ENCODE measurements at places on chromosomes 12 and 14.

DNA sequence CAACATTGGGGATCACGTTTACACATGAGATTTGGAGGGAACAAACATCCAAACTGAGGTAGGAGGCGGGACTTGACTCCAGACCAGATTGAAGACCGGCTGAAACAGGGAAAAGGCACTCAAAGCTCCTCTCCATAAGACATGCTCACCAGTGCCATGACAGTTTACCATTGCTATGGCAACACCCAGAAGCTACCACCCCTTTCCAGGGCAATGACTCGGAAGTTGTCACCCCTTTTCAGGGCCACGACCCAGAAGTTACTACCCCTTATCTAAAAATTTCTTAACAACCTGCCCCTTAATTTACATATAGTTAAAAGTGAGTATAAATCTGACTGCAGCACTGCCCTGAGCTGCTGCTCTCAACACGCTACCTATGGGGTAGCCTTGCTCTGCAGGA, 34.1 kb downstream of the TMEM233 start:
- H3K4me3 ChIP-seq = no peak overlapping the region
- peaks cover 4% of the 10 kb centered on the region for H3K27me3 ChIP-seq
- no peaks in the 10 kb centered on the region for H3K4me1 ChIP-seq
- no peak for DNase-seq
- no peak overlapping the region for H3K27ac ChIP-seq

GRCh38 chr14:105090493-105091053, 25.3 kb upstream of the GPR132 start:
- H3K27me3 ChIP-seq = peaks cover 5% of the 10 kb centered on the region
- no peak overlapping the region for H3K27ac ChIP-seq
- H3K4me1 ChIP-seq = peaks cover 58% of the 10 kb centered on the region
- peak; percentile 84 for DNase-seq
- no peaks in the 10 kb centered on the region for H3K36me3 ChIP-seq

DNA sequence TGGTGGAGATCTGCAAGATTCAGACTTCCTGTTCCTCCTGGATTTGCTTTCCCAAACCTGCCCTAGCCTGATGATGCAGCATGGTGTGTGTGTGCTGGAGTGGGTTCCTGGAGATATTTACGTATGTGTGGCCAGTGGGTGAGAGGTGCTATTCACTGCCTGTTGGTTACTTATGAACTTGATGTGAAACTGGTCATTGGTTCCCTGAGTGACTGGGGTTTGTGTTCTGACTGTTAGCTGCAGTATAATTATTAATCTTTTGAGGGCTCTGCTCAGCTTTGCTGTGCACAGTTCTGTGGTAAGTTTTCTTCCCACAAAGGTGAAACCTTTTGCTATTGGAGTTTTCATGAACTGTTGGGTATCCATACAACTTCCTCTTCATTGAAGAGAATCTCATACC, 541.8 kb upstream of the FBXO33 start:
- no peaks in the 10 kb centered on the region for H3K36me3 ChIP-seq
- H3K4me1 ChIP-seq = no peaks in the 10 kb centered on the region
- no peak overlapping the region for H3K4me3 ChIP-seq
- no peak overlapping the region for H3K27ac ChIP-seq
- no peaks in the 10 kb centered on the region for H3K27me3 ChIP-seq

DNA sequence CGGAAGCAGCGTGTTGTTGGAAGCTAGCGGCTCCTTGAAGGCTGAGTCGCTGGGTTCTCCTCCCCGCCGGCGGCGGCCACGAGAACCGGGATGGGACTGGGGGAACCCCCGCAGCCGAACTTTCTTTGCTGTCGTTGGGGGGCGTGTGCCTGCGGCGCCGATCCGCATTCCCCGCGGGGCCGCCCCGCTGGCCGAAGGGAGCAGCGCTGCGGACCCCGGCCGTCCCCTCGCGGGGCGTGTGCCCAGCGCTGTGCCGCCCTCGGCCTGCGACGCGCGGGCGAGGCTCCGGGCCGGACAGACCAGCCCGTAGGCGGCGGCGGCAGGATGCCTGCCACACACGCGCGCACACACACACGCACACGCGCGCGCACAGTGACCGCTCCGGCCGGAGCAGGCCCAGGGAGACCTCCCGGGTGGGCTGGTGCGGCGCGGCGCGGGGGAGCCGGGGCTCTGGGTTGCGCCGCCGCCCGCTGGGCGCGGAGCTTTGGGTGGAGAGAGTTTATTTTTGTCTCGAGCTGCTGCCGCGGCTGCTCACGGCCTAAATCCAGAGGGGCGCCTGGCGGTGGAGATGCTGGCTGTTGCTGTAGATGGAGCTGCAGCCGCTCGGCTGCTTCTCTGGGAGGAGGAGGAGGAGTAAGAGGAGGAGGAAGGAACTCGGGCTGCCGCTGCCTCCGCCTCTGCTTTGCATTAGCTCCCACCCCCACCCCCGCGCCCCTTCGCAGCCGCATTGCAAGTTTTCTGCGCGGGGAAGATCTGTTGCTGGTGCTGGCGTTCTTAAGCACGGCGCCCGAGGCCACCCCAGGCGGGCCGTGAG, at the start of gene SAMD4A:
Gene SAMD4A (plus strand): TSS at position 719 of the 814 bp plus-strand sequence. CDS start 789 bp downstream, outside the sequence.
- peaks cover 29% of the 10 kb centered on the region for H3K4me1 ChIP-seq
- H3K36me3 ChIP-seq = no peaks in the 10 kb centered on the region
- DNase-seq = peak; percentile 32
- H3K27me3 ChIP-seq = peaks cover 12% of the 10 kb centered on the region
- no peak within 1 kb of the TSS for H3K27ac ChIP-seq

- peak overlapping the region; percentile 53 for H3K4me3 ChIP-seq
- H3K27me3 ChIP-seq = no peaks in the 10 kb centered on the region
- peaks cover 14% of the 10 kb centered on the region for H3K36me3 ChIP-seq
- no peak for DNase-seq
- H3K27ac ChIP-seq = no peak overlapping the region
- H3K4me1 ChIP-seq = peaks cover 51% of the 10 kb centered on the region
These were observed 93.3 kb downstream of the RFLNA start for GRCh38 chr12:124388038-124388671.

GRCh38 chr12:75097003-75097402, 112.6 kb downstream of the KCNC2 start:
- no peaks in the 10 kb centered on the region for H3K36me3 ChIP-seq
- no peak for DNase-seq
- no peaks in the 10 kb centered on the region for H3K4me1 ChIP-seq
- no peak overlapping the region for H3K27ac ChIP-seq

DNA sequence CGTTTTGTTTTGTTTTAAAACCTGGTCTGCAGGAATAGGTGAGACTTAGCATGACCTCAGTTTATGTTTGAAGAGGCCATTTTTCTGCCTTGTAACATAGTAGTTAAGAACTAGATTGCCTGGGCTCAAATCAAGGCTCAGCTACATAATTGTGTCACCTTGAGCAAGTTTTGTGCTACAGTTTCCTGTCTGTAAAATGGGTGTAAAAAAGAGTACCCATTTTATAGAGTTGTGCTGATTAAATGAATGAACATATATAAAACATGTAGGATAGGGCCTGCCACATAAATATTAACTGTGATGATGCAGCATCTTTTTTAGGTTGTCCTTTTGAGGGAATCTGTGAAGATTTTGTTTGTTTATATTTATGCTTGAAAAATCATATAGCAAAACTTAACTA, 7.2 kb downstream of the WNK1 start:
- H3K36me3 ChIP-seq = peaks cover 17% of the 10 kb centered on the region
- DNase-seq = no peak
- peaks cover 42% of the 10 kb centered on the region for H3K4me1 ChIP-seq
- no peak overlapping the region for H3K27ac ChIP-seq
- no peak overlapping the region for H3K4me3 ChIP-seq

DNA sequence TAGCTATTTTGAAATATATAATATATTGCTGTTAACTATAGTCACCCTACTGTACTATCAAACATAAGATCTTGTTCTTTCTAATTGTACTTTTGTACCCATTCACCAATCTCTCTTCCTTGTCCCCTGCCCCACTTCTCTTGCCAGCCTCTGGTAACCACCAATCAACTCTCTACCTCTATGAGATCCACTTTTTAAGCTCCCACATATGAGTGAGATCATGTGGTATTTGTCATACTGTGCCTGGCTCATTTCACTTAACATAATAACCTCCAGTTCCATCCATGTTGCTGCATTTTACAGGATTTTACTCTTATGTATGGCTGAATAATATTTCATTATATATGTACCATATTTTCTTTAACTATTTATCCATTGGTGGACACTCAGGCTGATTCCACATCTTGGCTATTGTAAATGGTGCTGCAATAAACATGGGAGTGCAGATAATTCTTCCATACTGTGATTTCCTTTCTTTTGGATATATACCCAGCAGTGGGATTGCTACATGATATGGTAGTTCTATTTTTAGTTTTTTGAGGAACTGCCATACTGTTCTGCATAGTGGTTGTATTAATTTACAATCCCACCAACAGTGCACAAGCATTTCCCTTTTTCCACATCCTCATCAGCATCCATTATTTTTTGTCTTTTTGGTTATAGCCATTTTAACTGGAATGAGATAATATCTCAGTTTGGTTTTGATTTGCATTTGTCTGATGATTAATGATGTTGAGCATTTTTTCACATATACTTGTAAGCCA, 33.5 kb upstream of the SPIC start:
- H3K27me3 ChIP-seq = no peaks in the 10 kb centered on the region
- DNase-seq = no peak
- no peak overlapping the region for H3K27ac ChIP-seq

GRCh38 chr14:24179294-24179960, 7.5 kb downstream of the REC8 start:
- H3K4me1 ChIP-seq = peaks cover 3% of the 10 kb centered on the region
- no peak overlapping the region for H3K4me3 ChIP-seq
- DNase-seq = no peak
- no peak overlapping the region for H3K27ac ChIP-seq

DNA sequence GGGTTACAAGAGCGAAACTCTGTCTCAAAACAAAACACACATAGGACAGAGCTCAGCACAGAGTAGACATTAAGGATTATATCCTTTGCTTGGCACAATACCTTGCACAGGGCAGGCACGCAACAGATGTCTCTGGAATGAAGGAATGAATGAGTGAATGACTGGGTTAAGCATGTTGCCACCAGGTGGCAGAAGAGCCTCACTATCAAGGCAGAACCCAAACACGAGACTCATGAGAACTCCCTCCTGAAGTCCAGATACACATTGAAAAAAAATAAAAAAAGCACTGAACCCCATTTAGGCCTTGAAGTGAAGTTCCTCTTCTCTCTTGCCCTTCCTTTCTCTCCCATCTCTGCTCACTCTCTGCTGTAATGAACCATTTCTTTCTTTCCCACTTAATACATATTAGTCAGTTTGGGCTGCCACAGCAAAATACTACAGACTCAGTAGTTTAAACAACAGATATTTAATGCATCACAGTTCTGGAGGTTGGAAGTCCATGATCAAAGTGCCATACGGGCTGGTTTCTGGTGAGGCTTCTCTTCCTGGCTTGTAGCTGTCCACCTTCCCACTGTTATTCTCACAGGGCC, 26.6 kb upstream of the LTA4H start:
- no peak overlapping the region for H3K27ac ChIP-seq
- peaks cover 18% of the 10 kb centered on the region for H3K4me1 ChIP-seq
- no peak overlapping the region for H3K4me3 ChIP-seq

DNA sequence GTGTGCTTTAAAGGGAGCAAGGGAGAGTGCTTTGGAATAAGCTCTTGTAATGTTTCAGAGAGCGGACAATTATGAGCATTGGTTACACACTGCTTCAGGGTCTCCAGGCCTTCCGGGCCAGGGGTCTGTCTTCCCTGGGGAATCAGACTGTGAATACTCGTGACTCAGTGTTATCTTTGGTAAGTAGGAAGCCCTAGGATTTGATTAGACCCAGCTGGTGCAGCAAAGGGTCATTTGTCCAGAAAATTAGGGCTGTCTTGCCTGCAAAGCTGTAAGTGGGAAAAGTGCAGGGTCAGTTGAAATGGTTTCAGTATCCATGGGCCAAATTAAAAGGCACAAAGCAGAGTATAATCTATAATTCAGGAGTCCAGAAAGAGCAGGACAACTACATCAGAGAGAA, 475.6 kb downstream of the MED13L start:
- no peak overlapping the region for H3K4me3 ChIP-seq
- DNase-seq = no peak
- no peaks in the 10 kb centered on the region for H3K4me1 ChIP-seq
- H3K27me3 ChIP-seq = peaks cover 2% of the 10 kb centered on the region

DNA sequence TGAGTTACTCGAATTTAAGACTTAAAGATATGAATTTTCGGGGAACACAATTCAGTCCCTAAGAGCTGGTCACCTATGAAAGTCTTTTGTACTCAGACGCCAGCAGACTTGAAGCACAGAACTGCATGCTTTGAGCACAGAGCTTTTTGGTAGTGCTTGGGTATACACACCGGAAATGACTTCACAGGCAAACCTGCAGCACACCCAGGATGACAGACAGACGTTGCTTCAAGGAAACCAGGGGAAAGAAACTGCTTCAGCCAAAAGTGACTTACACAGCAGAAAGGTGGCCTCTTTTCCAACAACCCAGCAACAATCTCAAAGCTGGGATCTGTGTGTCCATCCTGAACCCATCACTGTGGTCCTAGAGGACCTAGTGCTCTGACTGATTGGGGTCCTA, 975.1 kb downstream of the AACS start:
- no peak overlapping the region for H3K4me3 ChIP-seq
- H3K4me1 ChIP-seq = no peaks in the 10 kb centered on the region
- H3K27me3 ChIP-seq = no peaks in the 10 kb centered on the region
- no peak overlapping the region for H3K27ac ChIP-seq
- H3K36me3 ChIP-seq = no peaks in the 10 kb centered on the region
- DNase-seq = no peak

GRCh38 chr12:66398931-66399910, 96.9 kb downstream of the HELB start:
- H3K36me3 ChIP-seq = no peaks in the 10 kb centered on the region
- peaks cover 5% of the 10 kb centered on the region for H3K4me1 ChIP-seq
- H3K27me3 ChIP-seq = peaks cover 12% of the 10 kb centered on the region
- H3K4me3 ChIP-seq = no peak overlapping the region
- H3K27ac ChIP-seq = no peak overlapping the region

DNA sequence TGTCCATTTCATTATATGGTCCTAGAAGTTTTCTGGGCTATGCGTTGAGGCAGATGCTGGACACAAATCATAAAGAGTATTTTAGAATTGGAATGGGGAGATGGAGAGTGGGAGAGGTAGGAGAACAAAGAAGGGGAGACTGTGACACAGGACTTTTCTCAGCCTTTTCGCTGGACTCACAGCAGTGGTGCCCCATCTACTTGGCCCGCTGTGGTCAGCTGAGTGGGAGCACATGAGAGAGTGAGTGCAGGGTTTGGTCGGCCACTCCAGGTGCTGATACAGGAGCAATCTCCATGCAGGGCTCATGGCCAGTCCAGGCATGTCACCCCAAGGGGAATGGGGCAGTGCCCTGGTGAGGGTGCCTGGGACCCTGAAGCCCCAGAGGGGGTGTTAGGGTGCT, 109.0 kb downstream of the MYRFL start:
- no peak for DNase-seq
- H3K4me1 ChIP-seq = no peaks in the 10 kb centered on the region
- no peaks in the 10 kb centered on the region for H3K36me3 ChIP-seq
- H3K27me3 ChIP-seq = peaks cover 3% of the 10 kb centered on the region
- H3K27ac ChIP-seq = no peak overlapping the region
- no peak overlapping the region for H3K4me3 ChIP-seq

Data from CD4-positive, alpha-beta T cell (primary cell).